AG09319 (cell line): ENCODE measurements at places on chromosomes 11 and 22.

DNA sequence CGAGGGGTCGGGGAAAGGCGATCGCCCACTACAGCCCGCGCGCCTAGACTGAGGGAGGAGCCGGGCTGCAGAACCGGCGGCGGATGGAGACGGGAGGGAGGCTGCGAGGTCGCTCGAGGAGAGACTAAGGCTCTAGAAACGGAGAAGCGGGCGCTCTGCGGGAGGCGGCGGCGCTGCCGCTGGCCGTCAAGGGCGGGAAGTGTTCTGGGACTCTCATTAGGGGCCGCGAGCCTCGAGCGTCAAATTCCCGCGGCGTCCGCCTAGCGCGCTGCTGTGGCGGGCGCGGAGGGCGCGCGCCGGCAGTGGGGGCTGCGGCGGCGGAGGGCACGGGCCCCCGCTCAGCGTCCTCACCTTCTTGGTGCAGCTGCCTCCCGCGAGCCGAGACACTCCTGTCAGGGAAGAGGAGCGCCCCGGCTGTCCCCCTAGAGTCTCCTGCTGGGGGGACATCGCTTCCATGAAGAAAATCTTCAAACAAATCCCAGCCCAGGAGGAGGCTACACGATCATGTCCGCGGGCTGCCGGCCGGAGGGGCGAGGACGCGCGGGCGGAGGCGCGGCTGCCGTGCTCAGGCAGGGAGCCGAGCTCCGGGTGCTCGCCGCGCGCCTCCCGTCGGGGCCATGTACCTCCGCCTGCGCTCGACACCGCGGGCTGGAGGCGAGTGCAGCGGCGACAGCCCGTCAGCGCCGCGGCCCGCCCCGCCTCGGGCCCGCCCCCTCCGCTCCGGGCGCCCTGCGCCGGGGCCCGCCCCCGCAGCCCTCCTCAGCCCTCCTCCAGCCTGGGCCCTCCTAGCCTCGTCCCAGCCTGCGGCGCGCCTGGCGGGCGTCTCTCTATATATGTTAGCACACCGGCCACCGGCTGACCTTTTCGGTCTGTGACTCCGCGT is at the start of gene ARHGAP20:
Gene ARHGAP20, minus strand, starts transcription at position 662 of the 883 bp plus-strand sequence. Its CDS starts 206 bp downstream, at position 456.
- no peak for DNase-seq

GRCh38 chr11:76686261-76687079 is 15.9 kb upstream of the LRRC32 start:
- DNase-seq: no peak

- DNase-seq: no peak
Measured at GRCh38 chr22:34736081-34736480, 329.9 kb upstream of the ISX start.

- DNase-seq: no peak
Measured at GRCh38 chr22:39745789-39746188, 147.8 kb downstream of the ENTHD1 start.

DNA sequence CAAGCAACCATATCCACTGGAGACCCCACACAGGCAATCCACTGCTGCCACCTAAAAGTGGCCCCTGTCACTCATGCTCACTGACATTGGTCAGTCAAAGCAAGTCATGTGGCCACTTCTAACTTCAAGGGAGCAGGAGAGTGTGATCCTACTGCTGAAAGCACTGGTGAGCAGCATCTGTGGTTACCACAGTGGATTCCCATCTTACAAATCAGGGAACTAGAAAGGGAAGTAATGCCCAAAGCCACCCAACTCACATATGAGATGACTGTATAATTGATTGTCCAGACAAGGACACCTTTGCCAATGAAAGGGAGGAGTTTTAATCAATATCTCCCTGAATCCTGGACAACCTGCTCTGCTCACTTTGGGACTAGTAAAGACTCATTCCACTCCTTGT is 17.7 kb downstream of the RCN1 start:
- DNase-seq: no peak

DNA sequence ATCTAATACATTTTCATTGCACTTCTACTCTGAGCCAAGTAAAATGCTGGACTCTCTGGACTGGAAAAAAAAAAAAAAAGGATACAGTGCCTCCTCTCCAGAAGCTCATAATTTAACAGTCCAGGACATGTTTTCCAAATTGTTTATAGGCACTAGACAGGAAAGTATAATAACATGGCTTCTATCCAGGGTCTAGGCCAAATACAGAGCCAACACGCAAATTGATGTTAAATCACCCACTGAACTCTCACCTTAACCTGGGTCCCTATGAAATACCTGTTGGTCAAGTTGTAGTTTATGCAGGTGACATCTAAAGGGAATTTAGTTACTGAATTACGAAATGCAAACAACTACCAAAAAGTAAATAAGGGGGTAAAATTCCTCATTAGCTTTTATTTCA is 428.7 kb upstream of the LUZP2 start:
- DNase-seq: no peak

GRCh38 chr11:118657238-118657637 is 22.2 kb downstream of the TREH start:
- no peak for DNase-seq

DNA sequence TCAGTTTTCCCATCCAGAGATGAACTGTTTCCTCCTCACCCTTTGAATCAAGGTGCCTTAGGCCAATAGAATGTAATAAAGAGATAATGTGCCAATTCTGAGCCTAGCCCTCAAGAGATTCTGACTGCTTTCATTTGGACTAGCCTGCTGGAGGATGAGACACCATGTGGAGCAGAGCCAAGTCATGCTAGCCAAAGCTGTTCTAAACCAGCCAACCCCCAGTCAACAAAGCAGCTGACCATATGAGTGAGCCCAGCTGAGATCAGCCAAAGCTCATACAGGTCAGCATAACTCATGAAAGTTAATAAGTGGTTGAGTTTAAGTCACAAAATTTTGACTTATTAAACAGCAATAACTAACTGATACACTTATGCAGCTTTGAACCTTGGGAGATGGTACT is 66.7 kb upstream of the DBX1 start:
- no peak for DNase-seq

DNA sequence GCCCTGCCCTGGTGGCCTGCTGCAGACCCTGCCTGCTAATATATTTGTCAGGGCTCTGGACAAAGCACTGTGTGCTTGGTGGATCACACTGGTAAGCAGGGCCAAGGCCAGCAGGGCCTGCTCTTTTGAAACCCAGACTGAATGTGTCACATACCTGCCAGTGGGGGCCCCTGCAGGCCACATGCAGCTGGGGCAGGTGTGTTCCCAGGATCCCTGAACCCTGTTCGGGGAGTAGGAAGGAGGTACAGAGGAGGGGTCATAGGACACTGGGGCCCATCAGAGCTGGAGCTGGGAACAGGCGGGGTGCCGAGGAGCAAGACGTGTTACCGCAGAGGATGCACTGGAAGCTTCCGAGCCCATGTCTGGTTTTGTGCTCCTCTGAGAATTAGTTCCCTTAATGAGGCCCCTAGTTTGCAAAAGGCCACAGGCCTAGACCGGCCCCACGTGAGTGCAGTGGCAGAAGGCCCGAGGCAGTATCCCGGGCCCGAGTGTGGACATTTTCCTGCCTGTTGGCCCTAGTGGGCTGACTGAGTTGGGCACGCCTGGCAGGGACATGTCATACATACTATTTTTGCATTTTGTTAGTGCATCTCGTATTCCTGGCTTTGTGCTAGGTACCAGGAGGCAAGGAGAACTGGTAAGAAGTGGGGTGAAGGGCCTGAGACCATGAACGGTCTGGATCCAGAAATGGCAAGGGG is 11.2 kb upstream of the ACR start:
- no peak for DNase-seq

- no peak for DNase-seq
Measured at GRCh38 chr11:107196732-107197131, 178.5 kb upstream of the GUCY1A2 start.
